ENCODE measurements at places on chromosomes 5 and 9.

GRCh38 chr9:2179567-2179966 lies 164.4 kb downstream of the SMARCA2 start:
- no peak for DNase-seq

GRCh38 chr5:173786286-173787187 lies 101.6 kb upstream of the CPEB4 start:
- DNase-seq = no peak

DNA sequence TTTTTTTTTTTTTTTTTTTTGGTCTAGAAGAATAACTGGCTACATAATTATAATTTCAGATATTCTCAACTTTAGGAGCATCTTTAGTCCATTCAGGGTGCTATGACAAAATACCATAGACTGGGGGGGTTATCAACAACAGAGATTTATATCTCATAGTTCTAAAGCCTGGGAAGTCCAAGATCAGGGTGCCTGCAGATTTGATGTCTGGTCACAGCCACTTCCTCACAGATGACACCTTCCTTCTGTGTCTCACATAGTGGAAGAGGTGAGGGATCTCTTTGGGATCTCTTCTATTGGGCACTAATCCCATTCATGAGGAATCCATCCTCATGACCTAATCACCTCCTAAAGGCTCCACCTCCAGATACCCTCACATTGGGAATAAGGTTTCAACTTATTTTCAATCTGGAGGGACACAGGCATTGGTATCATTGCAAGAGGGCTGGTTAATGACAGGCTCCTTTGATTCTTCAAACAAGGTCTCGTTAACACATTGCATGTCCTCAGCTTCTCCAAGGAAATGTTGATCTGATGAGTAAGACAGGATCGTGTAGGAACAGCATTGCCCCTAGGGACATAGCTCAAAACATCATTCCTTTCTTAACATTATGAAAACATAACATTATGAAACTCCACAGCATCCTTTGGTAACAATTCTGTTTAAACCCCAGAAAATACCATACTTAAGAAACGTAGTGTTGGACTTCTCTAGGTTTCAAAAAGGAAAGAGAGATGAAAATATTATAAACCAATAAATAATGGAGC lies 372.4 kb downstream of the SEMA5A start:
- DNase-seq = no peak

- DNase-seq = peak; percentile 29
These were observed at the start of gene ADRA1B for GRCh38 chr5:159915904-159916840. TSS of gene ADRA1B (plus strand) at chr5:159916482. CDS start at chr5:159916906, 424 bp downstream.

GRCh38 chr5:83802686-83803085 lies 82.0 kb upstream of the HAPLN1 start:
- no peak for DNase-seq

- no peak for DNase-seq
These were observed 13.6 kb upstream of the EQTN start for GRCh38 chr9:27310582-27310981.

DNA sequence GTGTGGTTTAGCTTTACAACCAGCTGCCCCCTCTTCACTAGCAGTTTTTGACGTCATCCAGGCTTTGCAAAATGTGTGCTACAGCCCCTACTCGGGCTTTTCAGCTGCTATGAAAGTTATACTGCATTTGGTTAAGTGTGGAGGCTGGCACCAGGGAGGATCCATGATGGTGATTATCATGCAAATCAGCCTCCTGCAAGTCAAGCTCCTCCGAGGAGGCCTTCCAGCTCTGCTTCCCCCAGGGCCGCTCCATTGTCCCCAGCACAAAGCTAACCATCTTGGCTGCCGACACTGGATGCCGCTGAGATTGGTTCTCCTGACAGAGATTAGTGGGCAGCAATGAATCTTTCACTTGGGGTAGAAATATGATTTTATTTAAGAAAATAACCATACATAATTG lies 159.6 kb downstream of the NR2F1-AS1 start:
- DNase-seq = no peak

DNA sequence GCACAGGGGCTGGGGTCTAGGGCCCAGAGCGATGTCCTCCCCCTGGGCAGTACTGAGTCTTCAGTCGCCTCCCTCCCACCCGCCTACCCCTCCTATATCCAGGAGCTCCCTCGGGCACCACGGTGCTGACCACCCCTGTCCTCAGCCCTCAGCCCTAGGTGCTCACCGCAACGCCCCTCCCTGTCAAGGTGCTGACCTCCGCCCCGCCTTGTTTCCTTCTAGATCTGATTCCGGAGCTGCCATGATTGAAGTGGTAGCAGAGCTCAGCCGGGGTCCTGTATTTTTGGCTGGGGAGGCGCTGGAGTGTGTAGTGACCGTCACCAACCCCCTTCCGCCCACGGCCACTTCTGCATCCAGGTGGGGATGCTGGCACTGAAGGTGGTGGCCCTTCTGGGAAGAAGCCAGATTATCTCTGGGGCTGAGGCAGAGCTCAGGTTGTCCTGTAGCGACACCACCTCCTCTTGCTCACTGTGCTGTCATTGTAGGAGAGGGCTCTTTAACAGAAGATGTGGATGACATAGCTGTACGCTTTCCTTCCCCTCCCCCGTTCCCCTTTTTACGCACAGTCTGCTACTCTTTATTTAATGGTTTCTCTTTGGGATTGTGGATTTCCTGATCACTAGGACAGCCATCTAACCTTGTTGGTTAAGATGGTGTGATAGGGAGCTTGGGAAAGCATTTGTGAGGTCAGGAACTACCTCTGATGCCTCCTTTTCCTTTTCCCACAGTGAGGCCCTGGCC lies 598 bp downstream of the RGP1 start:
- no peak for DNase-seq

DNA sequence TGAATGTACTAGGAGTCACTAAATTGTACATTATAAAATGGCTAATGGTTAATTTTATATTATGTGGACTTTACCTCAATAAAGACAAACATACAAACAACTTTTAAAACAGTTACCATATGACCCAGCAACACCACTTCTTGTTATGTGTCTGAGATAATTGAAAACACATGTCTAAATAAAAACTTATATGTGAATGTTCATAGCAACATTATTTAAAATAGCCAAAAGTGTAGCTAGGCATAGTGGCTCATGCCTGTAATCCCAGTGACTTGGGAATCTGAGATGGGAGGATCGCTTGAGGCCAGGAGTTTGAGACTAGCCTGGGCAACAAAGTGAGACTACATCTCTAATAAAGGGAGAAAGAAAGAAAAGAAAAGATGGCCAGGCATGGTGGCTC lies 22.9 kb downstream of the SLC35A4 start:
- DNase-seq = no peak

DNA sequence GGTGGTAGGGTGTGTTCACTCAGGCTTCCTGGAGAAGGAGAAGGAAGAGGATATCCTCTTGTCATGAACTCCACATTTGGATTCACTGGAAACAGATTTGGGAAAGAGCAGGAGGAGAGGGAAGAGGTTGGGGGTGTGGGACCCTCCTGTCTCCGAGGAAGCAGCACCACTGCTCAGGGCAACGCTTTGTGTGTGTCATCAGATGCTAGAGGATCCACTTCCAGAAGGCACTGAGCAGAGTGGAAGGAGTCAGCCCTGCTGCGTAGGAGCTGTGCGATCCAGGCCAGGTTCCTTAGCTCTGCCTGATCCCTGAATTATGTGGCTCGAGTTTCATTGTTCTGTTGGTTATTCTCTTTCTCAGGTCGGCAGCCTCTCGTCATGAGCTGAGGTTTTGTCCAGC lies 37.3 kb upstream of the TJP2 start:
- no peak for DNase-seq

- DNase-seq = no peak
These were observed 246.8 kb downstream of the ARRDC3 start for GRCh38 chr5:91136271-91136670.

- DNase-seq = no peak
These were observed 410.9 kb downstream of the BNC2 start for GRCh38 chr9:16459421-16460148.

- no peak for DNase-seq
These were observed 43.1 kb downstream of the ADAMTS16 start for GRCh38 chr5:5183189-5183699.

- no peak for DNase-seq
These were observed 279.8 kb upstream of the TNC start for GRCh38 chr9:115397591-115398312.

DNA sequence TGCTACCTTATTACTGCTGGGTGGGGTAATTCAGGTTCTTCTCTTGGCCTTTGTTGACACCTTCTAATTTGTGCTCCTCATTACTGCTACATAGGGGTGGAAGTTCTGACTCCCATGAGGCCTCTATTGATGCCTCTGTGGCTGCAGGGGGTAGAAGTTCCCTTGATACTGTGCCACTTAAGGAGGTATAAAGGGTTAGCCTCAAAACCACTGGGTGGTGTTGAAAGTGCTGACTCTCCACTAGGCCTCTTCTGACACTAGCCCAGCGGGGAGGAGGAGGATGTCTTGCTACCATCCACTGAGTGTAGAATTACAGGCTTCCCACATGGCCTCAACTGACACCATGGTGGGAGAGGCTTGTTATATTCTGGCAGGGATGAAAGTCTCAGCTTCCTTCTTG lies 36.7 kb upstream of the CCDC112 start:
- DNase-seq = no peak

- no peak for DNase-seq
These were observed 31.9 kb upstream of the SSBP2 start for GRCh38 chr5:81782811-81783210.

GRCh38 chr9:111957856-111958631 lies 61.4 kb downstream of the UGCG start:
- DNase-seq = no peak

GRCh38 chr9:84327184-84327583 lies 13.4 kb downstream of the SLC28A3 start:
- DNase-seq = no peak

DNA sequence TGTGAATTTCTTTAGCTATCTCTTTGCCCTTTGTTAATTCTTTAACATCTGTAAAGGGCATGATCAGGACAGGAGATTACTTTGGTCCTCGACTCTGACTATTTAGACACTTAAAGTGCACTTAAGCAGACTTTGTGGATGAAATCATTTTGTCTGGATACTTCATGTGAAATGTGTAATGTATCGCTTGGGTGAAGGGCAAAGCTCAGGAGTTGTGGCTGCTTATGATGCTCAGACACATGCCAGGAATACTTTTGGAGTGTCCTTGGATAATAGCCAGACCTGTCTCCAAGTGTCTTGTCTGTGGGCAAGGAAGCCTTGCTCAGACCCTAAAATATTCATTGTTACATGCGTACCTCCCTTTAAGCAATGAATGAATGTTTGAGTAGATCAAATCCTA lies 87.8 kb downstream of the RAI14 start:
- no peak for DNase-seq

DNA sequence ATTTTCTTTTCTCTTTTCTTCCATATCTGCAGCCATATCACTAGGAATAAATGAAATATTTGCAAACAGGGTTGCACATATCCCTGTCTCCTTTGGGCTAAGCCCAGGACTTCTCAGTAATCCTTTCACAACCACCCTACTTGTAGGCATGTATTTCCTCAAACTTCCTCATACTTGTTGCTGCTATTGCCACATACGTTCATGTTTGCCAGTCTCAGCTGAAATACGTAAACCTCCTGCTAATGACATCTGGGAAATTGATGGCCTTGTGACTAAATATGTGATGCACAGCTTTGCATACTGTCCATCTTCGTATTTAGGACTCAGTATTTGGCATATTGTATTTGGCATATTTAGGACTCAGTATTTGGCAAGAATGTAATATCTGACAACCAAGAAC lies 224.6 kb downstream of the PLK2 start:
- DNase-seq = no peak

DNA sequence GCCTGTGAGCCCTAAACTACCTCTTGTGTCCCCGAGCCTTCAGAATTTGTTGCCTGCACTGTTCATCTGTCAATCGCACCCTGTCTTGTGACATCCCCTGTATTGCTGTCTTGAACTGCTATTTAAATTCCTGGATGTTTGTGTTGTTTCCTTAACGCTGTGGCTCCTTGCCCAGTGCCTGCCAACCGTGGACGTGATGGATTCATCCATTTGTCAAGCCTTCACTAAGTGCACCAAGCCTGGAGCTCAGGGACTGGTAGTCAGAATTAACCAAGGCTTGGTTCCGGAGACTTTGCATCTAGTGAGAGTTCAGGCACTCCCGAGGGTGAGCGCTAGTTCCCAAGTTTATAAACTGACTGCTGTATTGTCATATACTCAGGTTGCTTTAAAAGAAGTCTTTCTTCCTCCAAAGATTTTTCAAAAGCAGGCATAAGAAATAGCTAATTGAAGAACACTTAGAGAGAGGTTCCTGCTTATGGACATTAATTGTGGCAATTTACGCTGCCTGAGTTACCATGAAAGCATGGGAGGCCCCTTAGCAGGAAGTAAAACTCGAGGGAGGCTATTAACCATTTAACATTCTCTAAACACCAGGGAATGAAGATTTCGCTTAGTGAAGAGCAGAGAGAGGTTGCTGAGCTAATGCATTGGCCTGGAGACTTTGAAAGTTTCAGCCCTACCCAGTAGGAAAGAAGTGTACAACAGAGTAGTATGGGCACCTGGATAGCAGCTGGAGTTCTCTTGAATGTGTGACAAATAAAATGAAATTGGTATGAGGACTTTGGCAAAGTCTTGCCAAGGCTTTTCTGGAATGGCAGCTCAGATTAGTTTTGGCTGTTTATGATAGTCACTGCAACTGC lies 29.0 kb downstream of the RGS3 start:
- no peak for DNase-seq

DNA sequence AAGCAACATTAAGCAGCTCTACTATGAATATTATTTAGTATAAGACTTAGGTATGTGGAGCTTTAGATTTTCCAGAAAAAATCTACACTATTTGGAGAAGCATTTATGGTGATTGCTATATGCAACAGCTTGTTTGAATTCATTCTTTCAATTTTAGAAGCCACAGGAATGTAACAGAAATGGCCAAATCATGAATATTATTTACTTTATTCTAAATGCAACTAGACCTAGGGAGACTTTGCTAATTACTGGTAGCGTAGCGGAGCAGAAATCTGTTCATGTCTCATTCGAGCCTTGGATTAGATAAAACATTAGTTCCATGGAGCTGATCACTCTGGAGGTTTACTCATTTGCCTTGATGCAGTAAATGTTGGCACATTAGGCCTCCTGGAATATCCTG lies 290.2 kb downstream of the ZNF608 start:
- peak; percentile 10 for DNase-seq

- DNase-seq = no peak
These were observed 27.1 kb upstream of the MTMR12 start for GRCh38 chr5:32339878-32340277.

GRCh38 chr5:28743025-28743715 lies 1704.8 kb upstream of the CDH9 start:
- no peak for DNase-seq

- DNase-seq = no peak
These were observed 179.3 kb downstream of the SLC12A2 start for GRCh38 chr5:128262911-128263310.

GRCh38 chr5:180323941-180324600 lies 29.1 kb downstream of the GFPT2 start:
- no peak for DNase-seq

Data from C1 segment of cervical spinal cord (tissue), 14 donors.